ENCODE measurements at places on chromosomes 16 and 17.
A peak's percentile ranks its signal among the peaks of the same experiment; 100 is the strongest.

DNA sequence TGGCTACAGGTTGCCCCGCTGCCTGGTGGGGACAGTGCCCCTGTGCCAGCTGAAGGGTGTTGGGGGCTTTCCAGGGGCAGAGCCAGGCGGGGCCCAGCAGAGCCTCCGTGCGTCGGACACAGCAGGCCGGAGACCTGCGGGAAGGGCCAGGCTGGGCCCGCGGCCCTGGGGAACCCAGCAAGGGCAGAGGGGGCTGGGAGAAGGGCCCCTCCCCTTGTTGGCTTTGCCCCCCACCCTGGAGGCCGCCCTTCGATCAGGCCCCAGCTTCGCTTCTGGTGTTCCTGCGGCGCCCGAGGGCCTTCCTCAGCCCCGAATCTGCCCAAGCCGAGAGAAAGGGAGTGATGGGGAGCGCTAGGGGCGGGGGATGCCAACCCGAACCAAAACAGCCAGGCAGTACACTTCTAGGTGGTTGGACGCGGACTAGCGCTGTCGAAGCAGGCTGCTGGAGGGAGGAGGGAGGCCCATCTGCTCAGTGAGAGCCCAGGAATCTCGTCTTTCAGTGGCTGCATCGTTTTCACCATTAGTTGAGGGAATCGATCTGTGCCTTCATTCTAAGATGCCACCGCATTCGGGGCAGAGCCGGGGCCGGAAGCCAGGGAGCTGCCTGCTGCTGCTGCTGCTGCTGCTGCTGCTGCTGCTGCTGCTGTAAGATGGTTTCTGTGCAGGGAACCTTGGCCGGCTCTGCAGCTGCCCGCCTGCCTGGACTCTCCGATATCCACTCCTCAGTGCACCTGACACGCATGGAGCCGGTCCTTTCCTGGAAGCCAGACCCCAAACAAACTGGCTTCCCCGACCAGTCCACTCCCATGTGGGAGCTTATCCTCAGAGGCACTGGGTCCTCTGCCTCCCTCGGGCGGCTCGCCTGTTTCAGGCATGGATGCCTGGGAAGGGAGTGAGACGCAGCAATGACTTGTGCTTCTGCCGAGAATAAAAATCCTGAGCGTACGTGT lies 1.7 kb downstream of the JPH3 start:
- no peak for DNase-seq

DNA sequence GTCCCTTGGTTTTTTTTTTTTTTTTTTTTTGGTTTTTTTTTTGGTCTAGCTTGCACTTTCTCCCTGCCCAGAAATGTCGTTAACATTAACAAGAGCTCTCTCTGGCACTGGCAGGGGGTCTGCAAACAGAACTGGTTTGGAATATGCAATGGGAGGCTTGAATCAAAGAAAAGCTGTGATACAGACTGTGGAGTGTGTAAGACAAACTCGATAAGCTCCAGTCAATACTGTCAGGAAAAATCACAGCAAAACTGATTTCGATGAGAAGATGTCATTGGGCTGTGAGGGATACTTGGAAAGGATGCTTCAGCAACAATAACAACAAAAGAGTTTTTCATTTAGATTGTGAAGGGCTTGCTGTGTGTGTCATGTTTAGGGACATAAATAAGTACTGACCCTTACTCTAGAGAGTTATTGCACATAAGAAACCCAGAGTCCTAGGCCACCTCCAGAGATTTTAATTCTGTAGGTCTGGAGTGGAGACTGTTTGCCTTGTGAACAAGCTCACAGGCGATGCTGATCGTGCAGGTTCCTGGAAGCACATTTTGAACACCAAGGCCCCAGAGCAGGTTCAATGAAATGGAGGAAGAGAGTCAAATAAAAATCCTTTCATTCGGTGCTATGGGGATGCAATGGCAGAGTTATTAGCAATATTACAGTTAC lies 470.7 kb upstream of the RBFOX1 start:
- DNase-seq = no peak

- DNase-seq = no peak
These were observed 650.4 kb downstream of the WWOX start for GRCh38 chr16:78749745-78750268.

- peak; percentile 41 for DNase-seq
These were observed 54.5 kb downstream of the NKD1 start for GRCh38 chr16:50602531-50603205.

DNA sequence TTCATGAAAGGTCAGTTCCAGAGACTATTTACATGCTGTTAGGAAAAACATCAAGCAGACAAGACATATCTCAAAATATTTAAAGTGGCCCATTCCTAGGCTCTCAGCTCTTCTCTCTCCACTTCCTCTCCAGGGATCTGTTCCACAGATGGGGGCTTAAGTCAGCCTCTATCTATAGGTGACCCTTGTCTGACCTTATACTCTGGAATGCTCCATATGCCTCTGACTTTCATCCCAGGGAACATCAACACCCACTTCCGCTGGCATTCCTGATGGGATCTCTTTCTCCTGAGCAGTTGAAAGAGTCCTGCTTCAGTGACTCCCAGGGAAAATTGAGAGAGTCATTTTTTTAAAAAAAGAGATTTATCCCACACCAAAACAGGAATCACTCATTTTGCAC lies 11.5 kb upstream of the WIPI1 start:
- no peak for DNase-seq

DNA sequence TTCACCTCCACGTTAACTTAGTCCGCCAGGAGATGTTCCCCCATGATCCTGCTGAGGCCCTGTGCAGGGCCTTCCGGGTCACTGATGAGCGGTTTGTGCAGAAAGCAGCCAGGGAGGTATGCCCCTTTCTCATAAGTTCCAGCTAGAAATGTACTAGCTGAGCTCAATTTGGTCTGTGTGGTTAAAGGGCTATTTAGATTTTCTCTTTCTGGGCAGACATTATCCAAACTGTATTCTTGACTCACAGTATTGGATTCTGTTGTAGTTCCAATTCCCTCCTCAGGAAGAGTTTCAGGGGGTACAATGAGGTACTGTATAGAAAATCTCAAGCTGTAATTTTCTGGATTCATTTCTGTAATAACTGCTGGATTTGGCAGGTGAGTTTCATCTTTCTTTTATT lies 137.1 kb downstream of the TRIM37 start:
- no peak for DNase-seq

All from activated T-helper 1 cell treated with Interleukin-2 at 50 U/mL for 16 hours (primary cell).